CD4-positive, alpha-beta T cell treated with Interleukin-15 for 1 hour (primary cell): ENCODE measurements at places on chromosomes 7 and 10.

DNA sequence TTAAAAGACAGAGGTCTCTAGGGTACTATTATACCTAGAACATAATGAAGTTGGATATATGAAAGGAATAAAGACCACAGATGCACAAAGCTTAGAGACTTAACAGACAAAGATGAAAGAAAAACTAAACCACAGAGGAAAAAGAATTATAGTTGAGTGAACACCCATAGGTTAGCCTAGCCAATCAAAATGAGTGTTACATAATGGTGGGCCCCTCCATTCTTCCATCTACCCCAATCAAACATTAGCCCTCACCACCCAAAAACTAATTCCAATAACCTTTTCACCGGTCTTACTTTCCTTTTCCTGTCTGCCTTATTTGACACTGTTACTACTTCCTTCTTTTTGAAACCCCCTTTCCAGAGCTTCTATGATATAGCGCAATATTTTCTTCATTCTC, 130.1 kb downstream of the ELMO1 start:
- DNase-seq, result no peak

GRCh38 chr10:12533151-12533550, 183.8 kb downstream of the CAMK1D start:
- DNase-seq, result no peak

GRCh38 chr10:32446536-32447406, 831 bp downstream of the CCDC7 start:
- DNase-seq, result no peak

- no peak for DNase-seq
Measured at GRCh38 chr7:79529881-79530235, 76.4 kb upstream of the MAGI2 start.

GRCh38 chr10:86862373-86862772, 95.0 kb downstream of the MMRN2 start:
- DNase-seq, result no peak
